BE2C (cell line): ENCODE measurements at places on chromosomes 7 and 10.

DNA sequence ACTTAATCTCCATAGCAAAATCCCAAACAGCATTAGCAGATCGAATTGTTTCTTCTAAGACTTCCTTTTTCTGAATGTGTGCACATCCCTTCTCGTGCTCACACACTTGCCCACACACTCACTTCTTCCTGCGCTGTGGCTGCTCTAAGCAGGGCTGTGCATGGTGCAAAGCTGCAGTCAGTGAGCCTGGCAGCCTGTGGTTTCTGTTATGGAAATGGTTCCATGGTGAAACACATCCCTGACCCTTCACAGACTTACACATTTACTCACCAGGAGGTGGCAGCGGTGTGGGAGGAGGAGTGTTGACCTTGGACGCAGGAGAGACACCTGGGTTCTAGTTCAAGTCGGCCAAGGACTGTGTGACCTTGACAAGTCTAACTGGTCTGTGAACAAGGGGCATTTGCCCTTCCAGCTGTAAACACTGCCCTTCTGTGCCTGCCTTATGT lies 24.9 kb downstream of the MTURN start:
- DNase-seq = peak; percentile 28

DNA sequence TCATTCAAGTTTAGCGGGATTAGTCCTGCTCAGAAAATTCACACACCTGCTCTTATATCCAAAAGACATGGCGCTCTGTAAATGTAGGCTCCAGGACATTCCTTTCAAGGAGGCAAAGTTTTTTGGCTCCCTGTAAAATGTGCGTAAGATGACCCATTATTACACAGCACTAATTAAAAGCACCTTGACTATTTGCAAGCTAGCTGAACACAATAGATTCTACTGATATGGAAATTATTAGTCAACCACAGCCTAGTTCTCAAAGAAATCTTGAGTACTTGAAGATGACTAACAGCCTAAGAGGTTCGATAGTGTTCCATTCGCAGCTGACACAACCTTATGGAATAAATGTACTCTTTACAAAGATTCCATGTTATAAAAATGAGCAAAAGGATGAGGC lies 175.2 kb downstream of the BMPER start:
- DNase-seq = no peak

- no peak for DNase-seq
These were observed 86.9 kb downstream of the MPP7 start for GRCh38 chr10:28215930-28216329.

GRCh38 chr7:92375013-92375412 lies 72.3 kb upstream of the GATAD1 start:
- no peak for DNase-seq

DNA sequence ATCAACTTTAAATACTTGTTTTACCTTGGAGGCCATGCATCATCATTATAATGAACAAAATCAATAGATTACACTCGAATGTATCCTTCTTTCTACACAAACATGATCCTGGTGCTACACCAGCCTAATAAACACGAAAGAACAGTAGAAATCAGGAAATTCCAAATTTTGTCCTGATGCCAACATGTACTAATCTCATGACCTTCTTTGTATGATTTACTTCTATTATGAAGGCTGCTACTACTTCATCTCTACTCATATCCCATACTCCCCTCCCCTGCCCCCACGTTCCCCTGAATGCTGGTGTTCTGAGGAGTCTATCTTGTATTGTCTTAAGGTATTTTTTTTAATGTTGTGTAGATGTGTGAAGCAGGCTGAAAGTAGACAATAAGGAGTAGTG lies 315.0 kb downstream of the CACNA2D1 start:
- no peak for DNase-seq

DNA sequence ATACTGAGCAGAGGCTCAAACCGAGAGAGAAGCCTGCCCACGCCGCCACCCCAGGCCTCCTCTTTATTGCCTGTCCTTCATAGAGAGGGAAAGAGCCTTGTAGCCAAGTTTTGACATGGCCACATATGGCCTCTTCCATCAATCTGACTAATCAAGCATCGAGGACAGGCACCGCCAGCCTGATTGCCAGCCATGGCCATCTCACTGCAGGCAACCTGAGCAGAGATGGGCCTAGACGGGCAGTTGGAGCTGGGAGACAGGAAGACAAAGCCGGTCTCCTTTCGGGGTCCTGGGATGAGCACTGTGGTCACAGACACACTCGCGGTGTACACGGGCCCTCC lies 67.2 kb downstream of the EBF3 start:
- no peak for DNase-seq

DNA sequence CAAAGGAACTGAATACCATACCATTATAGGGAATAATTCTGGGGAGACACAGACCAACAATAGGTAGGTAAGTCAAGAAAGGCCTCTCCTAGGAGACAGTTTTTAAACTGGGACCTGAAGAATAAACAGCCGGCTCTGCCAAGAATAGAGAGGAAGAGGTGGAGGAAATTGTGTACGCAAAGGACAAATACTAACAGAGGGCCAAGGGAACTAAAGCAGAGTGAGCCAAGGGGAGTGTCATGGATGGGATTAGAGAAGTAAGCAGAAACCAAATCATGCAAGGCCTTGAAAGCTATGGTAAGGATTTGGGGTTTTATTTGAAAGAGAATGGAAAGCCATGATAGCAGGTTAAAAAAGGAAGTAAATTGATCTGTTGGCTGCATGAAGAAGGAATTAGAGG lies 18.1 kb upstream of the ITGB8 start:
- DNase-seq = no peak

- no peak for DNase-seq
These were observed 20.4 kb downstream of the NPVF start for GRCh38 chr7:25207887-25208286.

GRCh38 chr10:77455561-77455960 lies 182.0 kb downstream of the KCNMA1 start:
- DNase-seq = no peak

GRCh38 chr7:144452064-144452463 lies 48.6 kb upstream of the NOBOX start:
- DNase-seq = no peak

- no peak for DNase-seq
These were observed 620.6 kb downstream of the SUGCT start for GRCh38 chr7:40755438-40755837.

DNA sequence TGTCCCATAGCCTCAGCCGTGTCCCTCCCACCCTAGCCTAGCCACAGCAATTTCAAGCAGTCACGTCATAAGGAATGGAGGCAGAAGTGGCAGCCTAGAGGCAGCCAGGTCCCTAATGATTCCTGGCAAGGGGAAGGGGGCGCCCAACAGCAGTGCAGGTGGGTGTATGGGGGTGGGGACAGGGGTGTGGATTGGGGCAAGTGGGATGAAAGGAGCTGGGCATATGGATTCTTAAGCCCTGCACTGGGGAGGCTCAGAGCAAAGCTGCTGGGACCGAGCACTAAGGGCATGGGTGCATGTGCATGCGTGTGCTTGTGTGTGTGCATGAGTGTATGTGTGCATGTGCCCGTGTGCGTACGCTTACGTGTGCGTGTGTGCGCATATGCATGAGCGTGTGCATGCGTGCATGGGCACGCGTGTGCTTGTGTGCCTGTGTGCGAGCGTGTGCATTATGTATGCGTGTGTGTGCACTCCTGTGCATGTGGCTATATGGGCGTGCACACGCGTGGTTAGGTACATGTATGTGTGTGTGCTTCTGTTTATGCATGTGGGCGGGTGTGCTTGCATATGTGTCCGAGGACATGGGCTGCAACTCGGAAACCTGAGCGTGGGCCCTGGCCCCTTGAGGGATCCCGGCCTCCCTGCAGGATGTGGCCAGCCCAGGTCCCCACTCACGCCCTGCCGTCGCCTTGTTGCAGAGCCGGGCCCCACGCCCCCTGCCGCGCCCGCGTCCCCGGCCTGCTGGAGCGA lies 34.1 kb downstream of the SH2B2 start:
- DNase-seq = no peak

- no peak for DNase-seq
These were observed 80.9 kb upstream of the APBB1IP start for GRCh38 chr10:26357203-26357602.

DNA sequence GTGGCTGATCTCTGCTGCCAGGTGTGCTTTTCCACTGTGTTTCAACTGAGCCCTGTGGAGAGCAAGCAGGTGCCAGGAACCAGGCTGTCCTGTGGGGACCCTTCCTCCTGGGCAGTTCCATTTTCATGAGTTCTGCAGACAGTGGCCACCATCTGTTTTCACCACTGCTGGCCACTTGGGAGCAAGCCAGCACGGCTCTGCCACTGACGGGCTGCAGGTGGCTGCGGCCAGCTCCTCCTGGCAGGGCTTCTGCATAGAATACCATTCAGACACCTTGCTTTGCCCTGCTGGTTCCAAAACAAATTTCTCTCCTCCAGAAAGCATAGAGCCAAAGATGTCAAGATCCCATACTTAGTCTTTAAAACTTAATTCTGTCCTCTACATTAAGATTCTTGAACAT lies 48.3 kb downstream of the LANCL2 start:
- DNase-seq = no peak
